ENCODE measurements at places on chromosomes 5 and 9.
A peak's percentile ranks its signal among the peaks of the same experiment; 100 is the strongest.

- DNase-seq, result no peak
Observed at GRCh38 chr5:150206098-150206778, 16.4 kb downstream of the SLC6A7 start.

DNA sequence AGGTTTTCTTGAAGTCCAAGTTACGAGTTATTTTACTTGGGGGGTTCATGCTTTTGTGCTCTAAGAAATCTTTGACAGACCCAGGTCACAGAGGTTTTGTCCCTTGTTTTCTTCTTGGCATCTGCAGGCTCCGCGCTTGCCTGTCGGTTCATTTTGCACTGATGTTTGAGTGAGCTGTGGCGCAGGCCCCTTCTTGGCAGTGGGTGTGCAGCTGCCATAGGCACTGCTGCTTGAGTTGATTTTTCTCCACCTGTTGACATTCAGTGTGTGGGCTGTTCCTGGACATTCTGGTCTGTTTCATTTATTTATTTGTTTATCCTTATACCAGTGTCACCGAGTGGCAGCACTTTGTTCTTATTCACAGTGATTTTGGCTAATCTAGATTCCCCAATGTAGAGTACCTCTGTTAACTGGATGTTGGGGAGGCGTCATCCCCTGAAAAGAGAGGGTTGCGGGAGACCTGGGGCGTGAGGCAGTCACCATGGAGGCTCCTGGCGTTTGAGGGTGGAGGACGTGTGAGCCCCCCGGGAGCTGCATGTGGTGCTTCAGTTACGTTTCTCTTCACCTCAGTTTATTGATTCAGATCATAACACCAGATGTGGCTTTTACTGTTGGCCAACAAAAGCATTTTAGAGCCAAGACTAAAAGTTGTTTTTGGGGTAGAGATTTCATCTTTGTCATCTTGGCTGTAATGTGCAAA lies 121.4 kb upstream of the CACNA1B start:
- peak; percentile 18 for DNase-seq

- DNase-seq, result peak; percentile 47
Observed at GRCh38 chr5:94776167-94776566, 157.7 kb downstream of the SLF1 start.

DNA sequence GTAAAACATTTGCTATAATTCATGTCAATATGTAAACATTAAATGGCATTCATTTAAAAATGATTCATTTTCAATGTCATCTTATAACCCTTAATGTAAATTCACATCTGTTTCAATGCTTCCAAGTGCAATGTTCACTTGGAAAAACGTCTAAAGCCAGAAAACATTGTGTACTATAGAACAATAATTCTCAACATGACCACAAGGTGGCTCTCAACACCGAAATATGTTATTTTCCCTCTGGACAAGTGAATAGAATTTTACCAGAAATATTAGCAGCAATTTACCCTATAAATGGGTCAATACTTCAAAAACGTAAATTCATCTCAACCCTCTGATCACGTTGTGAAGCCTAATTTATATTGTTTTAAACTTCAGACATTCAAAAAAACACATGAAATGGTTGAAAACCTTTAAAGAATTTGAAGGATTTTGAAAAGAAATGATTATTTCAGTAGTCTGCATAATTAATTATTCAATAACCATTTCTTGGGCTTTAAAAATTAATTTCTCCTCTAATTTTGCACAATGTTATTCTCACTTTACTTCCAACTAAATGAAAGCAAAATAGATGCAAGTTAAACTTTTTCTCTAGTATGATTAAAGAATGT lies 11.0 kb downstream of the CDH10 start:
- DNase-seq, result peak; percentile 42

DNA sequence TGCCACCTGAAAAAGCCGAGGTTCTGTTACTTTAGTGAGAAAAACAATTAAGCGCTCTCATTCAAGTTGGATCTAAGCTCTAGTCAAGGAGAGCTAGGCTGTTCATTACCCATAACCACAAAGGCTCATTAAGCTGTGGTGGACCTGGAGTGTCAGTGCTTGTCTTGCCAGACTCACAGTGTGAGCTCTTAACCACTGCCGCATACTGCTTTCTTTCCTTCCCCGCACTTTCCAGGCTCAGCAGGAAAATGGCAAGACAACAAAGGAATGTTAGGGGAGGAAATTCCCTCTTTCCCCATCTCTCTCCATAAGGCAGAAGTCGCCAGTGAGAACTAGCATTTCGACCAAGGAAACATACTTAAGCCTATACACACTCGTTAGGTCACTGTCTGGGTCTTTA lies 467.3 kb downstream of the ENC1 start:
- DNase-seq, result no peak

GRCh38 chr9:83433846-83434245 lies 104.4 kb downstream of the FRMD3 start:
- DNase-seq, result no peak
